Right ventricle myocardium superior (tissue), 1 donor: ENCODE measurements at places on chromosomes 2 and 18.

GRCh38 chr2:35184471-35184870 lies 1171.1 kb upstream of the CRIM1 start:
- DNase-seq, result no peak

GRCh38 chr2:240149943-240150784 lies 9.7 kb upstream of the OTOS start:
- no peak for DNase-seq

- DNase-seq, result peak; percentile 46
Measured at GRCh38 chr2:168734199-168734760, 68.2 kb upstream of the NOSTRIN start.

GRCh38 chr18:54828281-54828881 lies at the start of gene RAB27B:
Gene RAB27B (plus strand): TSS chr18:54828477. CDS start chr18:54877586, 49,109 bp downstream.
- peak; percentile 67 for DNase-seq

GRCh38 chr2:100233061-100233460 lies 89.2 kb downstream of the LONRF2 start:
- no peak for DNase-seq

DNA sequence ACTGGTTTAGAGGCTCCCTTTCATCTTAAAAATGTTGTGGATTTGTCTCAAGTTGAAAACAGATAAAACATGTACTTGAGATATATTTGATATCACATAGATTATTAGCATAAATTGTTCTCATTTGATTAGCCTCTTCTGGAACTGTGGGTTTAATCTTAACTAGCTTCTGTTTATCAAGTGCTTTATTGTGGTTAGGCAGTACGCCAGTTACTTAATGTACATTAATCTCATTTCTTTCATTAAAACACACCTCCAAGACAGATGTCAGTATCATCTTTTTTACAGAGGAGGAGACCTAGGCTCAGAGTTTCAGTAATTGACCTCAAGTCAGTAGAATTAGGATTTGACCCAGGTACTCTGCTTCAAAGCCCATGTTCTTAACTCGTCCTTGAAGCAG lies 21.8 kb downstream of the SFTPB start:
- no peak for DNase-seq

DNA sequence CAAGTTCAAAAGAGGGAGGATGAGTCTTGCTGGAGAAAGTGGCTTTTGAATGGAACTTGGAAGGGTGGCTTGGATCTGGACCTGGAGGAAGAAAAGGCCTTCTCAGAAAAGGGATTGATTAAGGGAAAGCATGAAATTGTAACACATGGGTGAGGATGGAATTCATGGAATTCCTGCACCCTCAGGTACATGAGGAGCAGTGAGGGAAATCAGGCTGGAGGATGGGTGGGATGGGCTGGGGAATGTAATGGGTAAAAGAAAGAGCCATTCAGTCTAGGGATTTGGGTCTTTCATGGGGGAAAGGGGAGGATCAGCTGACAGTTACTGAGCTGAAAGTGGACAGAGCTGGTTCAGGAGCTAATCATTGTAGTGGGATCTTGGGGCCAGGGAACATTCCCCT lies 51.2 kb upstream of the HAAO start:
- DNase-seq, result no peak

DNA sequence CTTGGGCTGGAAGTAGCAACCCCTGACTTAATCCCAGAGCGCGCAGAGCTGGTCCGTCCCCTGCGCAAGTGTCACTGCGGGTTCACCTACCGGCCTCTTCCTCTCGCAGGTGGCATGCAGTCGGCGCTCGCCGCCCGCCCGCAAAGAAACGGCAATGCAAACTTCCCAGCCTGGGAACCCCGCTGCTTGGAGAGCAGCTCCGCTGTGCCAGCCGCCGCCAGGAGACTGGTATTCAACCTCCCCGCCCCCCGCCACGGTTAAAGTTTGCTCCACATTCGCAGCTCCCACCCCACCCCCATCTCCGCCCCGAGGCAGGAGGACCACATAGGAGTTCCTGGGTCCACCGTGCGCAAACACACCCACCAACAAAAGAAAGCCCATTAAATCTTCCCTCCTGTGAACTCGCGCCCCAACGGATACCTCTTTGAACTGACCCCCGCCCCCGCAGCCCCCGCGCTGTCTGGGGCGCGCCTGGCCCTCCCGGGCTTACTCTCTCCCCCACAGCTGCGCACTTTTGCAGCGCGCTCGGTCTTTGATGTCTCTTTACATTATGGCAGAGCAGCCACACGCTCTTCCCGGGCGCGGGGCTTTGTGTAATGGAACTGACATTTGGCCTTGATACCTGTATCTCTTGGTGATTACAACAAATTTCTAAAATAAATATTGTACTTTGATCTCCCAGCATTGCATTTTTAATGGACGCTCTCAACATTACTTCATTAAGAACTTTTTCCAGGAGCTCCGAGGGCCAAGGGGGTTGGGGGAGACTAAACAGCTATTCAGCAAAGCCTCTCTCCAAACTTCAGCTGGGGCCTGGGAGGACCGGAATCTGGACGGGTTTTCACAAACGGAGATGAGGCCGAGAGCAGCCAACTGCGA lies 3.1 kb upstream of the SP5 start:
- DNase-seq, result no peak

DNA sequence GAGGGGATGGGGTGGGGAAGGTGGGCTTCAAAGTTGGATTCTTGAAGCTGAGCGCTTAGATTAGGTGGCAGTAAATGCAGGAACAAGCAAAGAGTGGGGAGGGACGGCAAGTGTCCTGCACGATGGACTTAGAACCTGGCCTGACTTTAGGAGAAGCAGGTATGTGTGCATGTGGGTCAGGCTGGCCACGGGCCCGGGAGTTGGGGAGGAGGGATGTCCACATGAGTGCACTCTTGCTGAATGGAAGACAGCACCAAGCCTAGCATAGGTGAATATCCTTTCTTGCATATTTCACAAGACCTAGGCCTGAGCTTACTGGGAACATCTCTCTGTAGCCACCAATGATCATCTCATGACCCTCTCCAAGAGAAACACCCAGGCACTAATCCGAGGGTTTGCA lies 96.1 kb downstream of the DDX1 start:
- no peak for DNase-seq

GRCh38 chr2:25358249-25358815 lies 16.6 kb upstream of the DNMT3A start:
- no peak for DNase-seq

DNA sequence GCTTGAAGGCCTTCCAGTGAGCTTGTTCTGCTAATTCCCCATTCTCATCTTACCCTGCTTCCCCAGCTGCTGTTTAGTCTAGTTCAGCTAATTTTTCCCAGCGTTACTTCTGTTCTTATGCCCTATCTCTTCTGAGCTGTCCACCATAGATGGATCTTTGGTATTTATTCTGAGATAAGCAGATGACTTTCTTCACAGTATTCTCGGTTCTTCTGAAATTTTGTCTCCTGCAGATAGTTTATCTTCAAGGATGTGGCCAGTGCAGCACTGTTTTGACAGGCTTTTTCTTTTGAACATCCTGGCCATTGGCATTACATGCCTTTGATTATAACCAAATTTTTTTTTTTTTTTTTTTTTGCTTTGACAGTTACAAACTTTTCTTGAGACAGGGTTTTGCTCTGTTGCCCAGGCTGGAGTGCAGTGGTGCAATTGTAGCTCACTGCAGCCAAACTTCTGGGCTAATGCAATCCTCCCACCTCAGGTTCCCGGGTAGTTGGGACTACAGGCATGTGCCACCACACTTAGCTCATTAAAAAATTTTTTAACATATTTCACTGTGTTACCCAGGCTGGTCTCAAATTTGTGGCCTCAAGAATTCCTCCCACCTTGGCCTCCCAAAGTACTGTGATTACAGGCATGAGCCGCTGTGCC lies 134.2 kb downstream of the WDSUB1 start:
- DNase-seq, result no peak

GRCh38 chr18:78507217-78507616 lies 472.4 kb upstream of the SALL3 start:
- DNase-seq, result no peak

GRCh38 chr18:8707556-8708300 lies 2.4 kb downstream of the MTCL1 start:
- no peak for DNase-seq

DNA sequence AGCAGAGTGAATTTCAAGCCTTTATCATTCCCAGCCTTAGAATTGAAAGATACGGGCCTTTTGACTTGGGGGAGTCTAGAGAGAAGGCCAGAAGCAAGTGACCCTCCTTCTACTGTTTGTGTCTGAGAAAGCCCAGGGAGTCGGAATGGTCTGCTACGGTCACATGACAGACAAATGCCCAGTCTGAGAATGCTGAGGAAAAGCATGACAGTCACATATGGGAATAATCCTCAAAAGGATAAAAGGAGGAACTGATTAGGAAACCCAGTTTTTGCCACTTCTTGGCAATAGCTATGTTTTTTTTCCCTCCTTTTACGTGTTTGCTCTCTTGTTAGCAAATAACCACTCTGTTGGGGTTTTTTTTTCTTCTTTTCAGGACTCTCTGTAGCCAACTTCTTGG lies 38.1 kb upstream of the HNRNPA3 start:
- no peak for DNase-seq

DNA sequence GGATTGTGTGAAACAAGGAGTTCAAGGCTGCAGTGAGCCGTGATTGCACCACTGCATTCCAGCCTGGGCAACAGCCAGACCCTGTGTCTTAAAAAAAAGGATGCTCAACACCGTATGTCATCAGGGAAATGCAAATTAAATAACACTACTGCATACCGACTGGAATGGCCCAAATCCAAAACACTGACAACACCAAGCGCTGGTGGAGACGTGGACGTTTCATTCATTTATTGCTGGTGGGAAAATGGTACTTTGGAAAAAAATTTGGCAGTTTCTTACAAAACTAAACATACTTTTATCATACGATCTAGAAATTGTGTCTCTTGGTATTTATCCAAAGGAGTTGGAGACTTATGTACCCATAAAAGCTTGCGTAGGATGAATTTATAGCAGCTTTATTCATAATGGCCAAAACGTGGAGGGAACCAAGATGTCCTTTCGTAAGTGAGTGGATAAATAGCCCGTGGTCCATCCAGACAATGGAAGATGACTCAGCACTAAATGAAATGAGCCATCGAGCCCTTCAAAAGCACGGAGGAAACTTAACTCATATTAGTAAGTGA lies 24.2 kb downstream of the NEU4 start:
- DNase-seq, result no peak

- no peak for DNase-seq
Measured at GRCh38 chr18:75635096-75635495, 207.6 kb upstream of the SMIM21 start.

- DNase-seq, result no peak
Measured at GRCh38 chr2:227344231-227344630, 19.2 kb downstream of the MFF start.

- DNase-seq, result peak; percentile 42
Measured at GRCh38 chr2:183614799-183615435, 490.7 kb downstream of the NUP35 start.

DNA sequence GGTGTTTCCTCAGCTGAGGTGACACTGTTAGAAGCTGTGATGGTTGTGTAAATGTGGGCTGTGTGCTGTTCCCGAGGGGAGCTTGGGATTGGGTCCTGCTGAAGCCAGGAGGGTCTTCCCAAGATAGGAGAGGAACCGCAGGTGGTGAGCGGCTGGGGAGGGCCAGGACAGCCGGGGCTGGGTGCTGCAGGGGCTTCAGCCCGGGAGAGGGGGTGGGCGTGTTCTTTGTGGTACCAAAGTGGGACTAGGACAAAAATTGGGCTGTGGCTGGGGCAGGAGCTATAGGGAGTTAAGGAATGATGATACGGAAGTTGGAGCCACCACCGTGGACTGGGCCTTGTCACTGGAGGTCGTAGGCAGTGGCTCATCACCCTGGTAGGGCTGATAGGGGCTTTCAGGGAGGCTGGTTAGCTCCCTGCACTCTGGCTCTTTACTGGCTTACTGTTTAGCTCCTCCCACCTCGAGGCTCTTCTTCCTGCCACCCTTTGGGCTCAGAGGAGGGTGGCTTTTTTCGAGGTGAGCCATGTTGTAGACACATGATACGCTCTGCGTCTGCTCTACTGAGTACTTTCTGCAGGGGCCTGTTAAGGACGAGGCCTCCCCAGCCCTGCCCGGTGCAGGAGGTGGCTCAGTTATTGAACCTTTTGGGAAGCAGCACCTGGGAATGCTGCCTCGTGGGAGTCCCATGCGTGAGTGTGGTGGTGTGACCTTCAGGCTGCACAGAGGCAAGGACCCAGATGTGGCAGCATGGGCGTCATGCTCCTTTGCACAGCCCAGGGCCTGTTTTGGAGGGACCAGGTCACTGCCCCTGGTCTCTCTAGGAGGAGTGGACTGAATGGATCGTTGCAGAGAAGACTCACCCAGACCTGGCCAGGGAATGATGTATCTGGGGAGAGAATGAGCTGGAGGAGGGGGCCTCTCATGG lies 21.6 kb downstream of the ASB1 start:
- DNase-seq, result no peak

- no peak for DNase-seq
Measured at GRCh38 chr2:240662681-240663080, 20.0 kb downstream of the AQP12B start.

- no peak for DNase-seq
Measured at GRCh38 chr2:608297-608696, 68.9 kb downstream of the TMEM18 start.

GRCh38 chr2:76332871-76333270 lies 622.2 kb upstream of the GCFC2 start:
- no peak for DNase-seq

GRCh38 chr18:51767293-51767692 lies 569.8 kb upstream of the MEX3C start:
- DNase-seq, result no peak

DNA sequence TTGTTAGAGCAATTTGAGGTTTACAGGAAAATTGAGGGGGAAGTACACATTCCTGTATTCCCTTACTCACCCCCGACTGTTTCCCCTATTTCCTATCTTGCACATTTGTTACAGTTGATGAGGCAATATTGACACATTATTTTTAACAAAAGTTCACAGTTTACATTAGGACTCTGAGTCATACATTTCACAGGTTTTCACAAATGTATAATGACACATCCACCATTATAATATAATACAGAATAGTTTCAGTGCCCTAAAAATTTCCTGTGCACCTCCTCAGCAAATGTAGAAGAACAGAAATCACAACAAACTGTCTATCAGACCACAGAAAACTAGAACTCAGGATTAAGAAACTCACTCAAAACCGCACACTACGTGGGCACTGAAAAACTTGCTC lies 160.6 kb upstream of the RMP24 start:
- DNase-seq, result no peak

DNA sequence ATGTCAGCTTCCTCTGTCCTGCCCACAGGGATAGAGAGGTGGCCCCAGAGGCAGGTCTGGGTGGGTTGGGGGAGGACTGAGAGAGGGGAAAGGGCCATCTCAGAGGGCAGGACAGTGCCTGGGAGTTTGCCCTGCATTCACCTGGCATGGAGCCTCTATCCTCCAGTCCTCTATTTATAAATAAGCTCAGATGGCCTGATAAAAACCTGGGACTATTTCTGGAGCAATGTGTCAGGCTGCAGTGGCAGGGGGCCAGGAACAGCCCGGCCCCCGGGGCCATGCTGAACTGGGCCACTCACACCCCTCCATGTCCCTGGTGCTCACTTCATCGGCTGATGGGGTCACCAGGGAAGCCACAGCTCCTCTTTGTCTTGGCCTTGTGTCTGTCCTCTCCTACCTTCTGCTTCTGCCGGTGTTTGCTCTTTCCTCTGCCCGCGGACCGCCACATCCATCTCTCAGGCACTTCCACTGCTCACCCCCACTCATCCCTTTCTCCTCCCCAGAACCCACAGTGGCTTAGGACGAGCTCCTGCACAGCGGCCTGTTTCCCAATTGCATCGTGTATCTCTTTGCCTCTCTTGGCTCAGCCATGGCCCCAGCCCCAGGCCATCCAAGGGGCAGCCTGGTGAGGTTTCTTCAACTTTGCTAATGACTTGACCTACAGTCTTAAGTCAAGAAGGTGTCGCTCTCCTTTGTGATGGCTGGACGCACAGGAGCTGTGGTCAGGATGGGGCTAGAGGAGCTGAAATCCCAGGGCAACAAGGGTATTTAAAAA lies 38.8 kb downstream of the SCTR start:
- peak; percentile 84 for DNase-seq

GRCh38 chr2:111678161-111678560 lies 205.8 kb downstream of the ANAPC1 start:
- DNase-seq, result no peak
